ENCODE measurements at places on chromosomes 5 and 9. TPM values are rescaled to one million over a fixed set of nuclear protein-coding genes. Genes with fewer than 3 reads are reported as not detected.

DNA sequence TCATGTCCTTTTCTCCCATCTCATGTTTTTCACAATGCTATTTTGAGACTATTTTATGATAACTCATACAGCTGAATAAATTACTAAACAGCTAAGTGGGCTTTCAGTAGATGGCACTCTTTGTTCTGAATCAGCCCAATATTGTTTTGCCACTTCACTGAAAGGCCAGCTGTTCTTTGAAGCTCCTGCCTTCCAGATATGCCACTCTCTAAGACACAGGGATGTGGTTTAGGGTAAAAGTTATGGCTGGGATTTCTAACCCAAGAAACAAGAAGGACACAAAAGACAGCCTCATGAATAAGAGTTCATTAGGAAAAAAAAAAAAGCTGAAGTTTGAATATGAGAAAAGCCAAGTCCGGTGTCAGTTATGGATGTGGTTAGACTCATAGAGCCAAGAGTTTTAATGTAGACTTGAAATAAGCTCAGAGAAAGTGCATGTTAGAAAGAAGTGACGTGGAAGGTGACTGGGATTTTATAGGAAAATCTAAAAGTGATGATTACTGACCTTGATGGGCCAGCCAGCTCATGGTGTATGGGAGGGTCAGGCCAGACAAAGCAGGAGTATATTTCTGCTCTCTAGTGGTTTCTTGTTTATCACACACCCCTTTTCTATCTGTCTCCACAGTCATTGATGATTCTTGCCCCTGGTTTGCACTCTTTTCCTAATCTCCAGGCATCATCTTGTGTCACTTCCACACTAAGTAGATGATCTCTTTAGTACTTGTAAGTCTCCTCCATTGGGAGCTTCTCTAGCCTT, 488.5 kb downstream of the NR2F1-AS1 start:
- H3K4me3 ChIP-seq, result no peak overlapping the region
- H3K4me1 ChIP-seq, result no peaks in the 10 kb centered on the region
- no peaks in the 10 kb centered on the region for H3K36me3 ChIP-seq
- H3K27me3 ChIP-seq, result no peaks in the 10 kb centered on the region

- H3K4me1 ChIP-seq, result no peaks in the 10 kb centered on the region
- no peaks in the 10 kb centered on the region for H3K36me3 ChIP-seq
- H3K4me3 ChIP-seq, result no peak overlapping the region
- no peak overlapping the region for H3K27ac ChIP-seq
- H3K27me3 ChIP-seq, result no peaks in the 10 kb centered on the region
Measured at GRCh38 chr5:11925701-11926100, 21.5 kb upstream of the CTNND2 start.

GRCh38 chr5:103224118-103224893, 34.3 kb upstream of the MACIR start:
- H3K27me3 ChIP-seq, result no peaks in the 10 kb centered on the region
- H3K4me3 ChIP-seq, result no peak overlapping the region
- no peak overlapping the region for H3K27ac ChIP-seq

DNA sequence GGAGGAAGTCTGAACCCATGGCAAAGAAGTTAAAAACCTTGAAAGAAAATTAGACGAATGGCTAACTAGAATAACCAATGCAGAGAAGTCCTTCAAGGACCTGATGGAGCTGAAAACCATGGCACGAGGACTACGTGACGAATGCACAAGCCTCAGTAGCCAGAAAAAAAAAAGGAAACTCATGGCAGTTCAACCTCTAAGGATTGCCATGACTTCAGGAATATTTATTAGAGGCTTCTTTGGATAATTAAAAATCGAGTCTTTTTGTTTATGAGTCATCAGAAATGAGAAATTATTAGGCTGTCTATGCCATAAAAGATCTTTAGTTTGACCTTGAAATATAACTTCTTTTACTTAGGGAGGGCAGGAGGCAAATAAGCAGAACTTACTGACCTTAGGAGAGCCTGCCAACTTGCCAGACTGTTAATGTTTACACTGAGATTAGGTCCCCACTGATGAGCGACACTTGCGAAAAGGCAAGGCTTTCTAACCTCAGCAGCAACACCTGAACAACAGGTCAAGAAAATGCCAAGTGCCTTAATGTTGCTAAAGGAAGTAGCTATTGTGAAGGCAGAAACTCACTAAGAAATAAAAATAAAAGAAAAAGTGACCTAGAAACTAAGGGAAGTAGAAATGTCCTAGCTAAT, 55.2 kb upstream of the TUSC1 start:
- H3K27ac ChIP-seq, result no peak overlapping the region
- H3K4me1 ChIP-seq, result no peaks in the 10 kb centered on the region
- H3K4me3 ChIP-seq, result no peak overlapping the region
- DNase-seq, result no peak
- H3K27me3 ChIP-seq, result no peaks in the 10 kb centered on the region

DNA sequence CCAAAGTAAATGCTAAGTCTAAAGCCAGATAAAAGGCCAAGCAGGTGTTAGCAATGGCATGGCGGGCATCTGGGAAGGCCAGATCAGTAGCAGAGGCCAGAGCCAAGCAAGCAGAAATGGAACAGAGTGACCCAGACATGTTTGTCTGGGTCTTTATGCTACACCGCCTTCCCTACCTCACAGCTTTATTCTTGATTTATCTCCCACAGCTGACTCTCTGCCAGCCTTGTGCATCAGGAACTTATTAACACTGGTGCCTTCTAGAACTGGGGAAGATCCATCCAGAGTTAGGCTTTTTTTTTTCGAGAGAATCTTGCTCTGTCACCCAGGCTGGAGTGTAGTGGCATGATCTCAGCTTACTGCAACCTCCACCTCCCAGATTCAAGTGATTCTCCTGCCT, 112.5 kb upstream of the SLC44A1 start:
- no peaks in the 10 kb centered on the region for H3K4me1 ChIP-seq
- no peak overlapping the region for H3K27ac ChIP-seq
- no peaks in the 10 kb centered on the region for H3K27me3 ChIP-seq
- H3K36me3 ChIP-seq, result no peaks in the 10 kb centered on the region
- no peak overlapping the region for H3K4me3 ChIP-seq

Gene GARIN3
- total RNA-seq, result not detected

Gene EQTN
- total RNA-seq, result not detected
